Stimulated activated CD8-positive, alpha-beta memory T cell treated with anti-CD3 and anti-CD28 coated beads, Interleukin-2, amount 100 ng/mL, for 48 hours (primary cell): ENCODE measurements at places on chromosomes 3 and 15.

GRCh38 chr3:186915806-186916796 is 14.2 kb upstream of the ST6GAL1 start:
- DNase-seq = no peak

DNA sequence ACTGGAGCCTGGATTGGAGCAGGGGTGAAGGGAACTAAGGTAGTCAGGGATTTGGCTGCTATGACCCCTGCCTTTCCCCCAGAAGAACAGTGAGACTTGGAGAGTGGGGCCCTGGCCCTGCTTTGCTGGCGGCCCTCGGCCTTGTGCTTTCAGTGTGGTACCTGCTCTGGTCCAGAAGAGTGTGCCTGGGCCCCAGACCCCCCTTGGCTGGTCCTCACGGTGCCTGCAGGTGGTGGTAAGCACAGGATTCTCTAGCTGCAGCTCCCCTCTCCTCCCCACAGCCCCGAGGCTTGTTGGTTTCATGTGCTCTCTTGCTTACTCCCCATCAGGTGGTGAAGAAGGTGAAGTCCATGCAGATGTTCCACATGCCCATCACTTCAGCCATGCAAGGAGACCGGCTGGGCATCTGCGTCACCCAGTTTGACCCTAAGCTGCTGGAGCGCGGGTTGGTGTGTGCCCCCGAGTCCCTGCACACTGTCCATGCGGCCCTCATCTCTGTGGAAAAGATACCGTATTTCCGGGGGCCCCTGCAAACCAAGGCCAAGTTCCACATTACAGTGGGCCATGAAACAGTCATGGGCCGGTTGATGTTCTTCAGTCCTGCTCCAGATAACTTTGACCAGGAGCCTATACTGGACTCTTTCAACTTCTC is 125.7 kb downstream of the DNAJB8 start:
- DNase-seq = no peak

- no peak for DNase-seq
These were observed 4.2 kb downstream of the RPL15 start for GRCh38 chr3:23921052-23921511.

DNA sequence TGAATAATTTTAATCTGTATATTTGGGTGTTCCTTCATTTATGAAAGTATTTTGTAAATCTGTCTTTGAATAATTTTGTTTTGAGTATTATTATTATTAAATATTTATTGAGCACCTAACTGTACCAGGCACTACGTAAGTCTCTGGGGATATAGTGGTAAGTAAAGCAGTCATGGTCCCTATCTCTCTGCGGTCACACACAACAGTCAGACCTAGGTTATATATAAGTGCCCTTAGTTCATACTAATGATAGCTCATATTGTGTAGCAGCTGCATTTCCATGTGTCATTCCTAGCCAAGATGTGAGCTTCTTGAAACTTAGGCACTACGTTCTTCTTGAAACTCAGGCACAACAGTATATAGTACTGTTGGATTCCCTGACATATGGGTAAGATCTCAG is 12.4 kb downstream of the NKTR start:
- no peak for DNase-seq

DNA sequence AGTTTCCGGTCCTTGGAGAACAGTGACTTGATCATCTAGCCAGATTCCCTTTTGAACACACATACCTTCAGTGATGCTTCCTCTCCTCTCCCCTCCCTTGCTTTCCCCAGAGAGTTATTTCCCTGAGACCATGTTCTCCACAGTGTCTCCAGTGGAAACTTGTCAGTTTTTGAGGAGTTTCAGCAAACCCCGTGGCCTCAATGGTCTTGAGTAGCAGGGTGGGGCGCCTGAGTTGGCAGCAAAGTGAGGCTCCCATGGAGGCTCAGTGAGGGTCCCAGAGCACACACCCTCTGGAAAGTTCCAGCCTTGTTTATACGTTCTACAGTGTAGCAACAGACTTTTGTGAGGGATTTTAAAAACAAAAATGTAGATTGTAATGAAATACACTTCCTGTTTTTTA is 135.1 kb downstream of the LRRC28 start:
- no peak for DNase-seq

- DNase-seq = no peak
These were observed 36.9 kb upstream of the PCSK6 start for GRCh38 chr15:101526442-101526841.

DNA sequence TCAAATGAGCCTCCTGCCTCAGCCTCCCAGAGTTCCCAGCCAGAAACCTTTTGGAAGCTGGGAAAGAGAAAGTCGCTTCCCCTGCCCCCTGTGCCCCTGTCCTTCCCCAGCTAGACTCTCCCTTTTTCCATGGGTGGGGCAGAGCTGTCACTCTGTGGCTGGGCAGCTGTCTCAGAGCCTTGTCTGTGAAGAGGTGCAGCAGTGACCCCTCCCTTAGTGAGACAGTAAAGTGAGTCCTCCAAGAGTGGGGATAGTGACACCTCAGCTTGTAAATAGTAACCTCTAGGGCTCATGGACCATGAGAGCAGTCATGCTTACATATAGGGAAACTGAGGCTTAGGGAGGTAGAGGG is 76.3 kb downstream of the SMAD6 start:
- no peak for DNase-seq

DNA sequence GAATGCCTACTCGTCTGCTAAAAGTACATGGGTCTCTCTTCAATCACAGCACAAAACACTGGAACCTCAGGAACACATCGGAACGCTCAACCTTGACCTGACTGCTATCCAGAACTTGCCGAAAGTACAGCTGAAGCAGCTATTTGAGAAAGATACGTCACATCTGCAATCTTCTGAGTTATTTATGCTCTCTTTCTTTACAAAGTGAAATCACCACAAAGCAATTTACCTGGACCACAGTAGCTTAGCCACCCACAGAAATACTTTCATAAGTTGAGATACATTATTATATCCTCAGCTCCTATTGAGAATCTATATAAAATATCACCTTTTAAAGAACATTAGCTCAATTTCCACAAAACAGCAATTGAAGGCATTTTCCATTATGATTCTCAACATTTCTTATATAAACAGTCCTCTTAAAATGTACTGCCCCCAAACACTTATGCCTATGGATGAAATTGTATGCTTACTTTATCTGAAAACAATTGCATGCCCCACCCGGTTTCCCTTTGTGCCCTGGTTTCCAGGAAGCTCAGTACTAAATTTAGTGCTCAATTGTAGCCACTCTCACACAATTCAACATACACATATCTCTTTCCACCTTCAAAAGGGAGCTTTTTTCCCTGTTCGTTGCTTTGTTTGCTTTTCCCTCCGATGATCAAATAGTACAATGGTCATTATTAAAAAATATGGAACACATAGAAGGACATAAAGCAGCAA is 31.8 kb downstream of the HEG1 start:
- DNase-seq = no peak

DNA sequence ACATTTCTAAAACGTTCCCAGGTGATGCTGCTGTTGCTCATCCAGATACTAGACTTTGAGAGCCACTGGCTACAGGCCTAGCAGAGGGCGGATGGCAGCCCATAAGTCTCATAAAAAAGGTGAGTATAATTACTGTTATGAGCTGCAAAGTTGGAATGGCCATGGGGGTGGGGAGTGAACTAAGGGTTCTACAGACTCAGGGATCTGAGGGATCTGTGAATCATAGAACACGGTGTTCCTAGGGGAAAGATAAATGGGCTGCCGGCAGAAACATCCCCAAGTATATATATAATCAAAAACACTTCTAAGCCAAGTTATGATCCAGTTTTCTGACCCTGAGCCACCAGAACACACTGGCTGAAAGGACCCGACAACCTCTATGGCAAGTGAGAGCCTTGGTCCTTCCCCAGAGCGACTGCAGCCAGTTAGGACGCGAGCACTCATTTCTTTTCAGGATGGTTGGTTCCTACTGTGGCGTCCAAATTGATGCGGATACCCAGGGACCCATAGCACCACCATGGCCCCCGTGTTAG is 7.9 kb upstream of the SYNM start:
- no peak for DNase-seq

- no peak for DNase-seq
These were observed 330.6 kb upstream of the MCTP2 start for GRCh38 chr15:93900476-93901400.

GRCh38 chr15:91369823-91370222 is 269.8 kb downstream of the SV2B start:
- no peak for DNase-seq

DNA sequence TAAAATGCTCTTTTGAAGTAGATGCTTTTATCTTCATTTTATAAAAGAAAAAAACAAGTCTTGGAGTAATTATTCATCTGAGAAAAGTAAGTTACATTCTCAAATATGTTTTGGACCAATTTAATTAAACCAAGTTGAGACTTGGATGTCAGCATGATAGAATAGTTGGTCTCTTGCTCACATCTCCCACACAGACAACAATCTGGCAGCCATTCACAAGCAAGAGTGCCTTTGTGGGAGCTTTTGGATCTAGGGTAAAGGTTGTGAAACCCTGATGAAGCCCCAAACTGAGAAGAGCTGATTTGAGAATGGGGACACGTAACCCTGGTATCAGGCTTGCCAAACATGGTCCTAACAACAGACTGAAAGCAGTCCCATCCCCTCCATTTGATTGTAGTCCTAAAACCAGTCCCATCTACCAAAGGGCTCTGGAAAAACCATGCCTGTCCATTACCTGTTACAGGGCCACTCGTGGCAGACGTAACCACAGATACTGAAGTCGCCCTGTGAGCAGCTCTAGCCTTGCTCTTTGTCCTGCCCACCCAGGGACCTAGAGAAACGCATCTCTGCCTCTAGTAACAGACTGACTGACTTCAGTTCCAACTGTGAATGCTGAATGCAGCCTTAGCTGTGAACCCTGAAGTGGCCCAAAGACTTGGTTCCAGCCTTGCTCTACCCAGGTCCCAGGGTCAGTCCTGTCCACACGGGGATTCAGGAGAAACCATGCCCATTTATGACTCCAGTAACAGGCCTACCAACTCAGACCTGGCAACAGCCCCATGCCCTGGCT is 145.5 kb upstream of the SYNPR start:
- DNase-seq = no peak

DNA sequence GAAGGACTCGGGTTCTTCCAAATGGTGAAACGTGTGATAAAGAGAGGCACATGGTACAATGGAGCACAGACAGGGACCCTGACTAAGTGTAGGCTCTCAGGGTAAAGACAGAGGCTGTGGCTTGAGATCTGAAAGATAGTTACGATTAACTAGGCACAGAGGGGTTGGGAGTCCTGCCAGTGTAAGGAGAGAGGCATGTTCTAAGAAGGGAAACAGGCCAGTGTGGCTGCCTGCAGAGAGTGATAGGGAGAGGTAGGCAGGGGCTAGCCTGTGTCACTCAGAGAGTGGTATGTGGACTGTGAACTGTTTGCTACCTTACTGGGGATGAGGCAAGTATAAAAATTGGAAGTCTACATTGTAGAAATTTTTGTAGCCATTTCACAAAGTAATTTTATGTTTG is 109.5 kb downstream of the PEX5L start:
- no peak for DNase-seq

DNA sequence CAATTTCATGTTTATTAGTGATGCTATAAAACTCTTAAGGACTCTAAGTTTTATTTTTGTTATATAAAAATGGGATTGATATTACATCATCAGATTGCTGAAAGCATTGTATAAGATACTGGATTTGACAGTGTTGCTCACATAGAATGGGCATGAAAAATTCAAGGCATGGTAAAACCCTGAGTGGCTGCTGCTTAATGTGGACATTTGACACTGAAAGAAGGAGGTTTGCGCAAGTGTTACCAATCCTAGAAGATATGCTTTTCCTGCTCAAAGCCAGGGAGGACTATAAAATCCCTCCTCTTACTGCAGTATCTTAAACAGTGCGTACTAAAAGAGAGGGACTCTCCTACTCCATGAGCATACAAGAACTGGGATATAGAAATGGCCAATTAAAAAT is 65.8 kb upstream of the PTX3 start:
- DNase-seq = no peak

DNA sequence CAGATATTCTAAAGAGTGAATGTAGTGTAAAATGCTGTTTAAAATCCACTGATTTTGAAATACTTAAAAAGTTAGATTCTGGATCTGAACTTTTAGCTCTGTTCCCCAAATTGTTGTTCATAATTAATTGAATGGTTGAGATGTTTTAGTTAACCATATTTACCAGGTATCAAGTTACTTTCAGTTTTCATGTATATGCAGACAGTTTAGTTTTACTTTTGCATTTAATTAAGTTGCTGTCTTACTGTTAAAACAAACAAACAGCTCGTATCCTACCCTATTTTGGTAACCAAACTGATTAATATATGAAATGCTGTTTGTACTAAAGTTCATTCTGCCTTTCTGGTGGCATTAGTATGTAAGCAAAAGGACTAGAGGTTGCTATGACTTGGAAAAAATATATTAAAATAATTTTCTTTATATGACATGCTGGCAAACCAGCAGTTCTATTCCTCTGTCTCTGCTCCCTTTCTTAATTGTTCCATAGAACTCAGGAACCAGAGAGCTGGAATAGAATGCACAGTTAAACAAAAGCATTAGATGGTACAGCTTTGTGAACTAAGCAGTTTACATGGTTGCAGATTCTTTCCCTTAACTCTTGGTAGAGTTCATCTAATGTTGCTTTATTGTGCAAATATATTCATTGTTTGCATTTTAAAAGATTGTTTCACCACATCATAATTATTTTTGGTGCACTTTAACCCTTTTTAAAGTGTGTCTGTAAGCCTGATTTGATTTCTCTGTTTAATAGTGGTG is 39.5 kb upstream of the SCAANT1 start:
- no peak for DNase-seq
